ENCODE measurements at places on chromosomes 4 and X.

GRCh38 chrX:21509912-21510311 lies 135.7 kb downstream of the CNKSR2 start:
- no peak for DNase-seq

GRCh38 chr4:17535906-17536305 lies 20.9 kb downstream of the CLRN2 start:
- DNase-seq: no peak

GRCh38 chr4:38687571-38688011 lies 23.6 kb downstream of the KLF3 start:
- no peak for DNase-seq

DNA sequence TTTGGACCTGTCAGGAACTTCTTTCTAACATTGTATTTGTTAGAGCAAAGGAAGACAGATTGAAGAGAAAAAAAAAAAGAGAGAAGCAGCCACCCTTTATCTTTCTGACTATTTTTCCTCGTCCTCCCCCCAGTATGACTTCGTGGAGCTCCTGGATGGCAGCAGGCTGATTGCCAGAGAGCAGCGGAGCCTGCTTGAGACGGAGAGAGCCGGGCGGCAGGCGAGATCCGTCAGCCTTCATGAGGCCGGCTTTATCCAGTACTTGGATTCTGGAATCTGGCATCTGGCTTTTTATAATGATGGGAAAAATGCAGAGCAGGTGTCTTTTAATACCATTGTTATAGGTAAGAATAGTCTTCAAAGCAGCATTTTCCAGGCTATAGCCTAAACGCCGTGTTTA lies 237.7 kb downstream of the DCTD start:
- no peak for DNase-seq

DNA sequence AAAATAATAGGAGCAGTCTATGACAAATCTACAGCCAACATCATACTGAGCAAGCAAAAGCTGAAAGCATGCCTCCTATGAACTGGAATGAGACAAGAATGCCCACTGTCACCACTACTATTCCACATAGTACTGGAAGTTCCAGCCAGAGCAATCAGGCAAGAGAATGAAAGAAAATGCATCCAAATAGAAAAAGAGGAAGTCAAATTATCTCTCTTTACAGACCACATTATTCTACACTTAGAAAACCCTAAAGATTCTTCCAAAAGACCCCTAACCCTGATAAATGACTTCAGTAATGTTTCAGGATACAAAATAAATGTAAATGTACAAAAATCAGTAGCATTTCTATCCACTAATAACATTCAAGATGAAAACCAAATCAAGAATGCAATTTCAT lies 249.0 kb downstream of the STK32B start:
- no peak for DNase-seq

DNA sequence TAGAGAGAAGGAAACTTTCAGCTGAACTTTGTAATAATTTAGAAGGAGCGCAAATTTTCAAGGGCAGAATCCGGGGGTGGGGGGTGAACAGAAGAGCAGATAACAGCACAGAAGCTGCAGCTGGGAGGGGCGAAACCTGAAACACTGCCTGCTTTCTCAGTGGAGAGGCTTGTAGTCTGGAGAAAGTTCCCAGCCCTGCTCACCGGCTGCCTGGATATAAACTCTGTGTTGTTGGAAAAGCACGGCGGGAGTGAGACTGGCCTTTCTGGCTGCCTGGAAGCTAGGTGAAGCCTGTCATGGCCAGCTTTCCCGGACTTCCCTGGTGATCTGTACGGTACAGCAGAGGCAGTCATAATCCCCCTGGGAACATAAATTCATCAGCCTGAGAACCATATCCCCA lies 1352.1 kb upstream of the DIAPH2 start:
- no peak for DNase-seq

GRCh38 chr4:45094684-45095083 lies 368.3 kb upstream of the GNPDA2 start:
- DNase-seq: no peak

DNA sequence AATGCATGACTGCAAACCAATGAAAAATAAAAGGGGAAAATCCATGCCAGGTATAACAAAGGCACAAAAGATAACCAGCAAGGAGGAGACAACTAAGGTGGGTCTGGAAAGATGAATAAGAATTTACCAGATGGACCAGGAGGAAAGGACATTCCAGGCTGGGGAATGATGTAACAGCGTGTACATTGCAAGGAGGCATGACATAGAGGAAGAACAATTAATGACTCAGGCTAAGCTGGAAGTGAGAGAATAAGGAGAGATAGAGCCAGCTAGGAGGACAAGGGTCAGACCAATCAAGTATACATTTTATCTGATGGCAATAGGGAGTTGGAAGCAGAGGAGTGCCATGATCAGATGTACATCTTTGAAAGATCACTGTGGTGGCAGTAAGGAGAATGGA lies 57.0 kb downstream of the MTMR8 start:
- no peak for DNase-seq

GRCh38 chr4:42655269-42655637 lies 1.7 kb downstream of the ATP8A1 start:
- DNase-seq: no peak

- DNase-seq: no peak
Measured at GRCh38 chr4:40976343-40976742, 226.6 kb downstream of the NSUN7 start.

- DNase-seq: no peak
Measured at GRCh38 chrX:42220083-42220482, 296.7 kb upstream of the CASK start.

GRCh38 chrX:1264556-1264955 lies 4.1 kb upstream of the CSF2RA start:
- DNase-seq: no peak

- no peak for DNase-seq
Measured at GRCh38 chr4:7024336-7024890, 18.8 kb upstream of the TADA2B start.

- DNase-seq: no peak
Measured at GRCh38 chr4:22678940-22679854, 13.5 kb upstream of the GBA3 start.

- DNase-seq: no peak
Measured at GRCh38 chrX:73563738-73564068, 706 bp downstream of the CHIC1 start.

- no peak for DNase-seq
Measured at GRCh38 chrX:17788956-17789562, 51.8 kb downstream of the SCML1 start.

- DNase-seq: no peak
Measured at GRCh38 chr4:176964116-176964691, 171.5 kb upstream of the VEGFC start.

- DNase-seq: no peak
Measured at GRCh38 chr4:61320154-61320553, 120.0 kb downstream of the ADGRL3 start.

DNA sequence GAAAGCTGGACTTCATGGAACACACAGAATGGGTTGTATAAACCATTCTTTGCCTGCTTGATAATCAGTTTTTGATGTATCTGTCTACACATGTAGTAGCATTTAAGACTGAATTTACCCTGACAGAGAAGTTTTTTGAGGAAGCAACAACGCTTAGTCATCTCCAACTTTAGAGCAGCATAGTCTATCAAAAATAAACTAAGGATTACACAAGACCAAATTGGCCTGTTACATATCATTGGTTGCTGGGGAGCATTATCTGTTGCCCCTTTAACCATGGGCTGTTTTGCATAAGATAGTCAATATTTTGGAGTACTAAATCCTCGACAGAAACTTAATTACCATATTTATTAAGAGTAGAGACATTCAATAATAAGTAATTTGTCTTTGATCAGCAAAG lies 347.4 kb downstream of the FAM47B start:
- DNase-seq: no peak

DNA sequence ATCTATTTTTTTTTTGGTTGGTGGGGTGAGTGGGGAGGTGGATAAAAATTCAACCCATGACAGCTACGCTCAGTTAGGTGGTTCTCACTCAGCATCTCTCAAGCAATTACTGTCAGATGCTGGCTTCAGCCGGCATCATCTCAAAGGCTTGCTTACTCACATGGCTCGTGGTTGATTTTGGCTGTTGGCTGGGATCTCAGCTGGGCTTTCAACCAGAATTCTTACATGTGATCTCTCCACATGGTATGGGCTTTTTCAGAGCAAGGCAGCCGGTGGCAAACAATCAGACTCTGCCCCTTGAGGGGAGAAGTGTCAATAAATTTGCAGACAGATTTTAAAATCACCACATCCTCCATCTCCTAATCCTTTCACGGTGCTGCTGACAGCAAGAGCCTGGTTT lies 47.2 kb downstream of the SLC34A2 start:
- peak; percentile 44 for DNase-seq

DNA sequence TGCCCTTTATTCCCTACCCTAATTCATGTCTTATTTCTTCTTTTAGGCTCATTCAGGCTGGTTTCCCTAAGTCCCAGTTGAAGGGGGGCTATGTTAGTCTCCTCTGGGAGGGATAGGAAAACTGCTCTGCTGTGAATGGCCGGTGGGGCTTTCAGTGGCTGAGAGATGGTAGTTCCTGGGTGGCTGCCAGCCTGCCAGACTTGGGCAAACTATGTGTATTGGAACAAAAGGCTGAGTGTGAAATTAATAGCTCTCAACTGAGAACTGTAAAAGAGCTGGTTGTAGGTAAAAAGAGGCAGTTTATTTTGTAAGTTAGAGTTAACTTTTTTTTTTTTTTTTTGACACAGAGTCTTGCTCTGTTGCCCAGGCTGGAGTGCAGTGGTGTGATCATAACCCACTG lies 28.8 kb downstream of the ARHGAP10 start:
- DNase-seq: peak; percentile 74

DNA sequence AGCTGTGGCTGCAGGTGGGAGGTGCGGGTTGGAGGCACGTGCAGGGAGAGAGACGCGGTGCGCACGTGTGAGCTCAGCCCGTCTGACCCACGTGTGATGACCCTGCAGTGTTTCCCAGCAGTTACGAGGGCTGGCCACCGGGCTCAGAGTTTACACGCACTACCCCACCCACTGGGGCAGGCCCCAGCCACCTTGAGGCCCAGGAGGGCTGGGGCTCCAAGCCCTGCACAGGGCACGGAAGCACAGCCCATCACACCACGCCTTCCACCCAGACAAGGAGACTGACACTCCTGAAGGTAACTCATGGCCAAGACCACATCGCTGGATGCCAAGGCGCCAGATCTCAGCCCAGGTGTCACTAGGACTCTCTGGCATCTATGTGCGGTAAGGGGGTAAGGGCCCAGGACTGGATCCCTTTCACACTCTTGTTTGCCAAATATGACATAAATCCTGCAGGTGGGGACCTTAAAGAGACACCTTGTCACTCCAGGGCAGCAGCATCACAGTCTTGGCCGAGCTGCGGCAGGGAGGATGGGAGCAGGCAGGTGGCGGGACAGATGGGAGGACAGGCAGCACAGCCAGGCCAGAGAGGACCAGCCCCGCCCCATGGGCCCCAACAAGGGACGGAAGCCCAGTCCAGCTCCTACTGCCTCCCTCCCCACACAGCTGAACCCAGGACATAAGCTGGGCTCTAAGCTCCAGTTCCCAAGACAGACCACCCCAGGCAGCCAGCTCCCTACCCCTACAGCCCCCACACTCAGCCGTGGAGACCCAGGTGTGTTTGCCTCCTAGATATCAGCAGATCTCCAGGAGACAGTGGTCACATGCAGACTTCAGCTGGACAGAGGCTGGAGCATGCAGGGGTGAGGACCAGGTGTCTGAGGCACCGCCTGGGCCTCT lies 56.8 kb downstream of the ZFYVE28 start:
- DNase-seq: no peak

GRCh38 chr4:184100297-184100885 lies 117.3 kb downstream of the ENPP6 start:
- DNase-seq: peak; percentile 79

DNA sequence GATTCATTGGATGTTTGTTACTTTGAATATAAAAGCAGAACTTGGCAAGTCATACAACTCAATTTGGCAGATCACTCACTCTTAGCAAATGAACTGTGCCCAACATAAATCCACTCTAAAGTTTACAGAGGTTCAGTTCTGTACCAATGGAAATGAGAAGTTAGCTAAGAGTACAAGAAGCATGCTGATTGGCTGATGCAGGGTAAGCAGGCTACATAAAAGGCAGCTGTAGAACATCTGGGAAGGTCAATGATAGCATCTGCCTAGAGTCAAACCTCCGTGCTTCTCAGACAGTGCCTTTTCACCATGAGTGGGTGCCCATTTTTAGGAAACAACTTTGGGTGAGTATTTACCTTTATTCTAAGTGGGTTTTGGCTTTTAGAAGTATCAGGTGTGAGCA lies at the start of gene TDO2:
Gene TDO2, plus strand, starts transcription at position 244 of the 400 bp plus-strand sequence. Its CDS starts 63 bp downstream, at position 307.
- DNase-seq: no peak

GRCh38 chrX:132592880-132593279 lies 104.0 kb upstream of the MBNL3 start:
- no peak for DNase-seq

DNA sequence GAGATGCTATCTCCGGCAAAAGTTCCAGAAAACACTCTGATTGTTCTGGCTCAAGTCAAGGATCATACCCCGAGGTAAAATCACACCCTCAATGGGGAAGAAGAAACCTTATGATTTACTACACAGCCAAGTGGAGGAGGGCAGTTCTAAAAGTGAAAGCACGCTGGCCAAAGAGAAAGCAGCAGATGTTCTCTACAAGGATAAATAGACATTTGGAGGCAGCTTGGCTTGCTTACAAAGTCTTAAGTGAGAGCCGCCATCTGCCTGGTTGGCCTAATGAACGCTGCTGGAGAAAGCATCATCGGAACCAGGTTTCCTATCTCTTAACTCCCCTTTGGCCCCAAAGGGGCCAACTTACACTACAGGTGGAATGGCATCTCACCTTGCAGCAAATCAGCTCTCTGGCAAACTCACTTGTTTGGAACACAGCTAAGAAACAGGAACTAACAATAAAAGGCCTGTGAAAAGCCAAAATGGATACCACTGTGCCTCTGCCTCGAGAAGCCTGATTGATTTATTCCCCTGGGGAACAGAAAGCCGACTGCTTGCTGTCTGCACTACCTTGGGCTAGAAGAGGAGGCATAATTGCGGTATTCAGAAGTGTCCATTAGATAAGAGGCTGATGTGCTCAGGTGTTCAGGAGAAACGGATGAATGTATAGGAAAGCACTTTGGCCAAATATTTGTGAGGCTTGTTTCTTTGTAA lies 22.8 kb downstream of the FRAS1 start:
- no peak for DNase-seq

DNA sequence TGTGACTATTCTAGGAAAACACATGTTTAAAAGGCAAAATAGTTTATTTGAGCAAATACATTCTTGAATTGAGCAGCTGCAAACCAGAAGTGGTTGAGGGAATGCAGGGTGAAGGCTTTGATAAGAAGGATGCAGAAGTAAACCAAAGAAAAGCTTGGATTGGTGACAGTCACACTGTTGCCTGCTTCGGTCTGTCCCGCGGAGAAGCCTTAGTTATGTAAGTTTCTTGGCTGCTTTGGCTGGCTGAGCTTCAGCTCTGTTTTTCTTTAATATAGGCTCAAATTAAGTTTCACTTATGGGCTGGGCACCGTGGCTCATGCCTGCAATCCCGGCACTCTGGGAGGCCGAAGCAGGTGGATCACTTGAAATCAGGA lies 67.6 kb downstream of the FAM53A start:
- no peak for DNase-seq

DNA sequence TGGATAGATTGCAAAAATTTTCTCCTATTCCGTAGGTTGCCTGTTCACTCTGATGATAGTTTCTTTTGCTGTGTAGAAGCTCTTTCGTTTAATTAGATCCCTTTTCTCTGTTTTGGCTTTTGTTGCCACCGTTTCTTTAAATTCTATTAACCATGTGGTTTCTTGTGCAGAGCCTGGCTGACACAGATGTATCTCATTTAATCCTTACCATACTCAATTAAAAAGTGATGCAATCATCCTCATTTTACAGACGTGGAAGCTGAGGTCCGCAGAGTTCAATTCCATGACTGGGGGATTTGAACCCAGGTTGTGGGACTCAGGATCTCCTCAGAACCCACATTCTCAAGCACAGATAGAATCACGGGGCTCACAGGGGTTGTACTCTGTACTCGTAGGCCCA lies 66.7 kb downstream of the SORCS2 start:
- no peak for DNase-seq

GRCh38 chr4:184548648-184549341 lies 74.4 kb upstream of the IRF2 start:
- DNase-seq: no peak
